Aorta (tissue), 5 donors: ENCODE measurements at places on chromosomes 7 and 10.

DNA sequence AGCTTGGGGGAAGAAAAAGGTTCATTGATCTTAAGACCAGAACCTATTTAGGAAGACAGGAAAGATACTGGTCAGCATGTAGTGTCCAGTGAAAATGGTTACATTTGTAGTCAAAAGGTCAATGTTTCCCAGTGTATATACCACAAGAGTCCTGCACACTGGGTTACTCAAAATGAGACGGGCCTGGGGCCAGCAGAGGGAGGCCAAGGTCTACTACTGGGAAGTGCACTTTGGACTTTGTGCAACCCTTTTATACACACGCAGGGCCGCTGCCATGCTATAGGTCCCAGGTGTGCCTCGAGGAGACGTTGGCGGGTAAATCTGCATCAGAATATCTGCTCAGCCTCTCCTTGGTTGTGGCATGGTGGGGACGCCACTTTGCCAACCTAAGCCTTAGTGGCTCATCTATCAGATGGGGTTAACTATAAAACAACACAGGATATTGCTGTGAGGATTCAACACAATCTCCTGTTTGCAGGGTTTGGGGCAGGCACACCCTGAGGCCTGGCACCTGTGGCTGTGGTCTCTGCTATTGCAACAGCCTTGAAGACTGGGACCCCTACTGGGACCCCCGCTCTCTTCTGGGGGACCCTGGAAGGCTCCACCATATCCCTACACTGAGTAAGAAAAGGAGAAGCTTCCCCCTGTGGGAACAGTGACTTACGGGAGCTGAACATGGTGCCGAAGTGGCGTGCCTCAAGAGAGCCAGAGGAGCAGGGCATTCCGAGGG is 19.7 kb downstream of the CLRN3 start:
- no peak for DNase-seq

DNA sequence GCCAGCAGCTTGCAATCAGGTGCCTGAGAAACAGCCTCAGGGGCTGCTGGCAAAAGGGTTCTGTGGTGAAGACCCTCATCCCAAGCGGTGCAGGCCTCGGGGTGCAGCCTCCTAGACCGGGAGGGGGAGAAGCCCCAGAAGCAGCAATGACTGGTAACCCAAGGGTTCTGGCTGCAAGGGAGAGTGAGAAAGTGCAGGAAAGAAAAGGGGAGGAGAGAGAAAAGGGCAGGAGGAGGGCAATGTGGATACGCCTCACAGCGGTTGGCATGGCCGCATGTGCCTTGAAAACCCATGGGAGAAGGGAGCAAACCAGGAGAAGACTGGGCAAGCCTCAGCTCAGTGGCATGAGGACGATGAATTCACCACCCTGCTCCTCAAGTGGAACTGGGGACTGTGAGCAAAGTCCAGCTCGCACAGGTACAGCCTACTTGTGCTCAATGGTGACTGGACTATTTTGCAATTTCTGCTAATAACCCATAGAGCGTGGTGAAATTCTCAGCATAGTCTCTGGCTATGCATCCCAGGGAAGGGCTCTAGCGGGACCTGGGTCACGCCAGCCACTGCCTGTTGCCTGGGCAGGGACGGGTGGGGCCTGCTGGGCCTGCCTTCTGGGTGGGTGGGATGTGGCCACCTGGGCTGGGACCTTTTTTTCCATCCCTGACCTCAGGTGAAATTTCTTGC is 6.2 kb downstream of the CLRN3 start:
- no peak for DNase-seq

DNA sequence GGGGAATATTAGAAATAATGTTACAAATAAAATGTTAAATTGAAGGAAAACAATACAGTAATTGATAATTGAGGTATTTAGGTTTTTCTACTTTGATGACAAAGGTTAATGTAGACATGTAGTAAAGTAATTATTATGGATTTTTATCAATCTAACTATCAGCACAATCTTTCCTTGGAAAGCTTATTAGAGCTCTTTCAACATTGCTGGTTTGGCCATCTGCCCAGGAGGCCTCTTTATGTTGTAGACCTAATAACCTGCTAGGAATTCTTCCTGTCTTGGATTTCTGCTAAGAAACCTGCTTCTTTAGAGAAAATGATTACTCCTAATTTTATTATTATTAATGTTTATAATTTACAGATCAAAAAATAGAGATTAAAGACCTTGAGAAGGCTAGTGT is 78.9 kb downstream of the CHRM2 start:
- DNase-seq, result no peak

DNA sequence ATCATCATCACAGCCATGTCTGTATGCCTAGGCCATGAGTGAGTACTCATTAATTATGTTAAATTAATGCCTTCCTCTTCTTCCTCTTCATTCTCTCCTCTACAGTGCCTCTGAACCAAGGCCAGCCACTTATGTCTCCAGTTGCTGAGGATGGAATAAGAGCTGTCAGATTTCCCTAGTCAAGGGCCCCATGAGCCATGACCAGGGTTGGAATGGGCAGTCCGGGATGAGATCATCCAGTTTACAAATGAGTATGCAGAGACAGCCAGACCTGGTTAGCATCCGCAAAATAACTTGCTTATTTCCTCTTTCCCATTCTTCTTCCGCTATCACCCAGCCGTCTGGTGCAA is 342.7 kb downstream of the GRID1 start:
- DNase-seq, result no peak

DNA sequence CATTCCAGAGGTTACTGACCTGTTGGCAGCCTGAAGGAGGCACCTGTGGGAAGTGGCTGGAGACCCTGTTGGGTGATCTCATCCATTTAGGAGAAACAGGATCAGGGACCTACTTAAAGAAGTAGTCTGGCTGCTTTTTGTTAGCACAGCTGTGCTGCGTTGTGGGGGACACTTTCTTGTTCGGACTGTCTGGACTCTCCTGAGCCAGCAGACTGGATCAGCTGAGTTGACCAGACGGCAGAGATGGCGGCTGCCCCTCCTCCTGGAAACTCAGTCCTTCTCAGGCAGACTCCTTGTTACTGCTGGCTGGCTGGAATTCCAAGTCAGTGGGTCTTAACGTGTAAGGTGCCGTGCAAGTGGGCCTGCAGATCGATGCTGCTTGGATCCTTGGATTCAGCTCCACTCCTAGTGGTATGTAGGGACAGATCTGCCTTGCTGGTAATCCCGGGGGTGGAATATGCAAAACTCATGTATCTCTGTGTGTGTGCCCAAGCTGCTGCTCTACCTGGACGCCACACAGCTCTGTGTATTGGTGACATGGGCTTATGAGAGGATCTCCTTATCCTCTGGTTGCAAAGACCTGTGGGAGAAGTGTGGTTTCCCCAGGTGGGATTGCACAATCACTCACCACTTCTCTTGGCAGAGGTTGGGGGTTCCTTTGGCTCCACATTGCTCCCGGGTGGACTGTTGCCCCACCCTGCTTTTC is 87.3 kb downstream of the CCSER2 start:
- DNase-seq, result no peak

DNA sequence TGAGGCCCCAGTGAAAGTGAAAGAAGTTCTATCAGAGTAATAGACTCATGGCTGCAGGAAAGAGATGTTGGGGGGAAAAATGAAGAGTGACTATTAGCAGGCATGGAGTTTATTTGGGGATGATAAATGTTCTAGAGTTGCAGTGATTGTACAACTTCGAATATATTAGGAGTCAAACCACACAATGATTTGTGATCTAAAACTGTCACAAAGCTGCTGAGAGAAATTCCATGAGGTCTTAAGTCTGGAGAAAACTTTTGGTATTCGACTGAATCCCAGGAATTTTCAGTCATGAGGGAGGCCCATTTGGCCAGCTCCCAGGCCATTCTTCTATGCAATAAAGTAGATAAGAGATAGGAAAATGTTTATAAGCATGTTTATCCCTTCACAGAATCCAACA is 55.9 kb upstream of the UNC5B start:
- DNase-seq, result no peak

- DNase-seq, result no peak
These were observed 351.3 kb upstream of the BMPER start for GRCh38 chr7:33554046-33554445.

- DNase-seq, result no peak
These were observed 46.1 kb upstream of the CACUL1 start for GRCh38 chr10:118800920-118801319.

DNA sequence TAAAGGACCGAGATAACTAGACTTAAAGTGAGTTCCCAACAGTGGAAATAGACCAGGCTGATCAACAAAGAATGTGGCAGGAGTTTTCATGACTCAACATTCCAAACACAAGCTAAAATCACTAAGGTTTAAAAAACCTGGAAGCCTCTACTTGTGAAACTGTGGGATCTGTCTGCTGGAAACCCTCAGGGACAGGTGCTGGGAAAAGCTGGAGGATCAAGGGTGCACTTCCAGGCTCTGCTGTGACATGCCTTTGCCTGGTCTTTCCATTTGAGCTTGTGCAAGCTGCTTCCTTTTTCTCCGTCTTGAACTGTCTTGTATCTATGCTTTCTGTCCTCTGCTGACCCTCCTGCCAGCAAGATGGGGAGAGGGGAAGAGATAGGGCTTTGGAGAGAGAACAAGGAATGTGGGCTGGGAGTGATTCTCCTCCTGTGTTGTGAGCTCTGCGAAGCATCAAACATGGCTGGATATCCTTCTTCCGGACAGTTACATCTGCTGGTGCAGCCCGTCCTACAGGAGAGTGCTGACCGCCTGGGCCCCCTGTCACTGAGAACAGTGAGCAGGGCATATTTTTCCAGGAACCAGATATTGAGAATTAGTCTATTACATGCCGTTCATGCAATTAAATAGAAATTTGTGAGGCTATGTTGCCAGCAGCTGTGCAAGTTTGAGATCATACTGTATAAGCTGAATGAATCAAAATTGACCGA is 25.5 kb downstream of the ARHGAP22 start:
- DNase-seq, result no peak

DNA sequence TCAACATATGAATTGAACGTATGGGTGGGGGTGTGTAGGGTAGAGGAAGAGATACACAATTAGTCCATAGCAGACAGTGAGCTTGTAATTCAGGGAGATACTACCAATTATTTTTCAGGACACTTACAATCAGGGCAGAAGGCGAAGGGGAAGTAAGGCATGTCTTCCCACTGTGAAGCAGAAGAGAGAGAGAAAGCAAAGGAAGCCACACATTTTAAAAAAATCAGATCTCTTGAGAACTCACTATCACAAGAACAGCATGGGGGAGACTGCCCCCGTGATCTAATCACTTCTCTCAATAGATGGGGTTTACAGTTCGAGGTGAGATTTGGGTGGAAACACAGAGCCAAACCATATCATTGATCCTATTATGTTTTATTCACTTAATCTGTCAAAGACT is 116.4 kb upstream of the RPA3 start:
- no peak for DNase-seq

DNA sequence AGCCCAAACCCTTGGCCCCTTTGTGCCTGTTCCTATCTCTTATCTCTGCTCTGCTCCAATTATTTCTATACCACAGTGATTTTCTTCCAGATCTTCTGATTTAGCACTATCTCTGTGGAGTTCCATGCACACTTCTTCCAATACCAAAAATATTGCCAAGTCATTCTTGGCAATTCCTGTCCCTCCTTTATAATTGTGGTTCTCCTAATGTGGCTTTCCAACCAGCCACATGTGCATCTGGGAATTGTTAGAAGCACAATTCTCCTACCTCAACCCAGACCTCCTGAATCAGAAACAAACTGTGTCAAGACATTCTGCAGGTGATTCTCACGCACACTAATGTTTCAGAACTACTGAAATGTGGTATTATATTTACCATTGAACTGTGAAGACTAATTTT is 447.8 kb upstream of the IGFBP3 start:
- no peak for DNase-seq

GRCh38 chr7:37491919-37492694 is 43.4 kb upstream of the ELMO1 start:
- DNase-seq, result no peak

DNA sequence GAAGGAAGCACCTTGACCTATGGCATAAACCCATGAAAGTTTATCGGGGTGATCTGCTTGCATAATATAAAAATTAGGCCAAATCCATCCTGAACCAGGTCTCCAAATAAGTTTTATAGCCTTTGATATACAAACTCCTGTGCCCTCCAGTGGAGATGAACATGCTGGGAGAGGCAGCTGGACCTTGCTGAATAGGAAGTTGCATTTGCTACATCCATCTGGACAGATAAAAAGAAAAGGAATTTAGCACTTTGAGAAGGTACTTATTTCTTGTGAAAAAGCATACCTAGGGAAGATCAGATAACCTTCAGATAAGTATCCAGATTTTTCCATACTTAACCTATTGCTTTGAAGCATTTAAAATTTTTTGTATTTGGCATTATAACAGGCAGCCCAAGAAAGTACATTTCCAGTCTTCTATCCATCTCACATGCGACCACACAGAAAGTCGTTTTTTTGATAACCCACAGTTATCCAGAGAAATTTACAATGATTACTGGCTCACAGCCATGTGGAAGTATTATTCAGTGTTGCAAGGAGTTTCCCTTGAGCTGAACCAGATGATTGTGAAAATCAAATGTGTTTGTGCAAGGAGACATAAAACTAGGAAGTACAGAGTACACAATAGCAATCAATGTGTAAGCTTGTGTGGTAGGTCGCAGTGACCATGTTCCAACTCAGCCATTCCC is 124.4 kb upstream of the STK17A start:
- DNase-seq, result no peak

DNA sequence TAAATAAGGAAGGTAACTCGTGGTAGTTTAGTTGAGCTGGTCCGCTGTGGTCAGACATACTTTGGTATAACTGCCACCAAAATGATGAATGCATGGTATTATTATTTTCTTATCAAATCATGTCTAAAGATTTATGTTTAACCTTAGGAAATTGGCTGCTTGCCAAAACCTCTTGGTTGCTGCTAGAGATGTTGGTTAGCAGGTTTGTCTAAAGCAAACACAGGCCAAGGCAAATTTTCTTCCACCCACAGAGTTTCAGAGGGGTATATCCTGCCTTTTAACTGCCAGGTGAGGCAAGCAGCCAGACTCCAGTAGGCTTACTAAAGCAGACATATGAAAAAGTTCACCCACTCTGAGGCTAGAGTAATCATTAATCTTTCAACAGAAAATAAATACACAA is 101.4 kb downstream of the SEMA3E start:
- no peak for DNase-seq

GRCh38 chr7:36583318-36583717 is 141.0 kb downstream of the AOAH start:
- DNase-seq, result no peak

DNA sequence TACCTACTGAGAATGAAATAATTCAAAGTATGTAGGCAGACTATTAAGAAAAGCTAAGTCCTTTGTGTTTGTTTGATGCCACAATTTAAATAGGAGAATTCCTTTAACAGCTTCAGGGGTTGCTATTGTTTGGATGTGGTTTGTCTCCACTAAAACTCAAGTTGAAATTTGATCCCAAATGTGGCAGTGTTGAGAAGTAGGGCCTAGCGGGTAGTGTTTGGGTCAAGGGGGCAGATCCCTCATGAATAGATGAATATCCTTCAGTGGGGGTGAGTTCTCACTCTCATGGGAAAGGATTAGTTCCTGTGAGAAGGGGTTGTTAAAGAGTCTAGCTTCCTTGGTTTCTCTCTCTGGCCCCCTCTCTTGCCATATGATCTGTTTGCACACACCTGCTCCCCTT is 97.0 kb downstream of the HGF start:
- no peak for DNase-seq

GRCh38 chr10:79133416-79133815 is 64.7 kb downstream of the ZMIZ1 start:
- DNase-seq, result no peak

GRCh38 chr10:34613491-34613890 is 201.6 kb downstream of the PARD3 start:
- DNase-seq, result no peak

- no peak for DNase-seq
These were observed 2.0 kb upstream of the GATA3 start for GRCh38 chr10:8052341-8052955.

GRCh38 chr10:15824498-15824897 is 35.8 kb downstream of the MINDY3 start:
- no peak for DNase-seq
